ENCODE measurements at places on chromosomes 2 and 18. TPM values are rescaled to one million over a fixed set of nuclear protein-coding genes. Genes with fewer than 3 reads are reported as not detected.

GRCh38 chr2:120528693-120529076 is 182.7 kb downstream of the INHBB start:
- DNase-seq: no peak

- no peak for DNase-seq
These were observed 3.2 kb upstream of the ENOSF1 start for GRCh38 chr18:715626-716025.

Gene SLC25A12
- total RNA-seq: 8.6 TPM

Gene MFSD2B
- total RNA-seq: 0.06 TPM

DNA sequence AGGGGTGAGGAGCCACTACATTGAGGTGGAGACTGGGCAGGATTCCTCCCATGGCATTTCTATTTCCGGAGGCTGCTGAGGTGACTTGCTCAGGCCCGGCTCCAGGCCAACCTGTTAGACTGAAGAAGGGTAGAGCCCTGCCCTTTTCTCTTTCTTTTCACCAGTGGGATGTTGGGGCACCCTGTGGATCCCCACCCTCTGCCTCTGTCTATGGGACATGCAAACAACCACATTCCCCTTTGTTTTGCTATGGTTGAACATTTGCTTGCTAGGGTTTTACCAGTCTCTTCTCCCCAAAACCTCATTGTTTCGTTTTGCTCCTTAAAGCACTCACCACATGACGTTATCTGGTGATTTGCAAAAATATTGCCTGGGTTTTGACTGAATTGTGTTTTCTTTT is 183.3 kb downstream of the ARL4C start:
- no peak for DNase-seq

All from epithelial cell of proximal tubule (primary cell).